ENCODE measurements at places on chromosomes 2 and 18. TPM values are rescaled to one million over a fixed set of nuclear protein-coding genes. Genes with fewer than 3 reads are reported as not detected.

The ANKRD36 gene
- total RNA-seq, result 78.0 TPM

The PLCD4 gene
- total RNA-seq, result 0.97 TPM

The NCKAP5 gene
- total RNA-seq, result 2.9 TPM

The DSG4 gene
- total RNA-seq, result not detected

The DSG1 gene
- not detected for total RNA-seq

The KIAA2012 gene
- not detected for total RNA-seq

The MYO5B gene
- 1.1 TPM for total RNA-seq

The FAM110C gene
- total RNA-seq, result not detected

The GLI2 gene
- 0.30 TPM for total RNA-seq

The CCDC148 gene
- under 0.01 TPM for total RNA-seq
